ENCODE measurements at places on chromosomes 12 and 14.
A peak's percentile ranks its signal among the peaks of the same experiment; 100 is the strongest.

DNA sequence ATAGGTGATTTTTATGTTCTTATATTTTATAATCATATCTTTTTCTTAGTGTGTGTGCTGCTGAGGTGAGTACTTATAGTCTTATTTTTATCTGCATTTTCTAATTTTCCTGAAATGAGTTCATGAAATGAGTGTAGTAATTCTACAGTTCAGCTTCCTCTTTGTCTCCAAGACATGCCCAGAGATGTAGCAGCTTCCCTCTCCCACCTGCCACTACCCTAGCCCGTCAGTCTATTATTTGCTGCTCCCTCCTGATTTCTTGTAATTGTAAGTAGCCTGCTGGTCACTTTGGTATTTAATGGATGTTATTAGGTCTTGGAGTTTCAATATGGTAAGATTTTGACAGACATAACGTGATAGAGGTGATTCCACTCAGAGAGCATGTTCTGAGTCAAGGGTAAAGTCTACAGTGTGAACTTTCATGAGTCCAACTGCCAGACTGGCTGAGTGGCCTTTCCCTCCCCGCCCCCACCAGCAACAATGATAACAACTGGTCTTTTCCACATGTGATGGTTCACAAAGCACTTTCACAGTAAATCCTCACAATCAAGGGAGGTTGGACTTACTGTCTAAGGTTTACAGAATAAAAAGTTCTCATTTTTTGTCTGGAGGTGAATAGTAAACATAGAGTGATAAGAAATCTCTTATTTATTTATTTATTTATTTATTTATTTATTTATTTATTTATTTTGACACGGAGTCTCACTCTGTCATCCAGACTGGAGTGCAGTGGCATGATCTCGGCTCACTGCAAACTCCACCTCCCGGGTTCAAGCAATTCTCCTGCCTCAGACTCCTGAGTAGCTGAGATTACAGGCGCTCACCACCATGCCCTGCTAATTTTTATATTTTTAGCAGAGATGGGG lies 4.2 kb upstream of the RIPK3 start:
- no peak for DNase-seq

DNA sequence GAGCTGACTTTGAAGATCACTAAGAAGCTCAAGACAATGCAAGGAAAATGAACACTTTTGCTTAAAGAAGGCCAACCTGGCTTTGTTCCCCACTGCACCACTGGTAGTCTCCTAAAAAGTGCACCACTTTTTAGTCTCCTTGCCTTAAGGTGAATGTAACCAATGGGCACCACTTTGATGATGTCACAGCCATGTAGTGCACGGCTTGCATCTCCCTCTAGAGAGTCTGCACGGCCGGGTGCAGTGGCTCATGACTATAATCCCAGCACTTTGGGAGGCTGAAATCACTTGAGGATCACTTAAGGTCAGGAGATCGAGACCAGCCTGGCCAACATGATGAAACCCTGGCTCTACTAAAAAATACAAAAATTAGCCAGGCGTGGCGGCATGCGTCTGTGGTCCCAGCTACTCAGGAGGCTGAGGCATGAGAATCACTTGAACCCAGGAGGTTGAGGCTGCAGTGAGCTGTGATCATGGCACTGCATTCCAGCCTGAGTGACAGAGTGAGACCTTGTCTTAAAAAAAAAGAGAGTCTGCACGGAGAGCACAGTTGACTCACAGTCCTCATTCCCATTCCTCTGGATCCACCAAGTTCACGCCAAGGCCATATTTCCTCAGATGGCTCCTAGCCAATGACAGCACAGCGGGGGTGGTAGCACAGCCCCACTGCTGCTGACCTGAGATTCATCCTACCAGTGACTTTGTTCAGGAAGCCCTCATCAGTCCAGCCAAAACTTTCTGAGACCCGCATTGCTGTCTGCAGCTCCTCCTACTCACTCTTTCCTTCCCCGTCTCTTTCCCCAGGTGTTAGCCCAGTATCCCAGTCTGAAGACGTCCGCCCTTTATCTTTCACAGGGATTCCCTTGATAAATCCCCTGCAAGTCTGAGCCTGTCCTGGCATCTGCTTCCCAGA lies 16.5 kb upstream of the IFT81 start:
- DNase-seq, result peak; percentile 36

DNA sequence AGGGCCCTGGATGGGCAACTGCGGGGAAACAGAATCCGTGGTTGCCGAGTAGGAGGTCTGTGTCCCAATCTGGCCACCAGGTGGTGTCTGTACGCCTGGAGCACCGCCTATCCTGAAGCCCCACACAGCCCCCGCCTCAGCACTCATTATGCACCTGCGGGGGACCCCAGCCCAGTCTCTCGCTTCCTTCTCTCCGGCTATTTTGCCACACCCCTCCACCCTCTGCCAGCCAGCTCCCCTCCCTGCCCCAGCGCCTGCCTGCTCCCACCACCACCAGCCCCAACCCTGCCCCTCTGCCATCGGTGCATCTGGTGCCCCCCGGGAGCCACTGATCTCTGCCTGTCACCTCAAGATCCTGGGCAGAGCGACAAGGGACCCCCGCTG lies 2.2 kb upstream of the NXPH4 start:
- DNase-seq, result peak; percentile 57

GRCh38 chr12:109714141-109714912 lies 702 bp downstream of the FAM222A start:
- DNase-seq, result peak; percentile 62

DNA sequence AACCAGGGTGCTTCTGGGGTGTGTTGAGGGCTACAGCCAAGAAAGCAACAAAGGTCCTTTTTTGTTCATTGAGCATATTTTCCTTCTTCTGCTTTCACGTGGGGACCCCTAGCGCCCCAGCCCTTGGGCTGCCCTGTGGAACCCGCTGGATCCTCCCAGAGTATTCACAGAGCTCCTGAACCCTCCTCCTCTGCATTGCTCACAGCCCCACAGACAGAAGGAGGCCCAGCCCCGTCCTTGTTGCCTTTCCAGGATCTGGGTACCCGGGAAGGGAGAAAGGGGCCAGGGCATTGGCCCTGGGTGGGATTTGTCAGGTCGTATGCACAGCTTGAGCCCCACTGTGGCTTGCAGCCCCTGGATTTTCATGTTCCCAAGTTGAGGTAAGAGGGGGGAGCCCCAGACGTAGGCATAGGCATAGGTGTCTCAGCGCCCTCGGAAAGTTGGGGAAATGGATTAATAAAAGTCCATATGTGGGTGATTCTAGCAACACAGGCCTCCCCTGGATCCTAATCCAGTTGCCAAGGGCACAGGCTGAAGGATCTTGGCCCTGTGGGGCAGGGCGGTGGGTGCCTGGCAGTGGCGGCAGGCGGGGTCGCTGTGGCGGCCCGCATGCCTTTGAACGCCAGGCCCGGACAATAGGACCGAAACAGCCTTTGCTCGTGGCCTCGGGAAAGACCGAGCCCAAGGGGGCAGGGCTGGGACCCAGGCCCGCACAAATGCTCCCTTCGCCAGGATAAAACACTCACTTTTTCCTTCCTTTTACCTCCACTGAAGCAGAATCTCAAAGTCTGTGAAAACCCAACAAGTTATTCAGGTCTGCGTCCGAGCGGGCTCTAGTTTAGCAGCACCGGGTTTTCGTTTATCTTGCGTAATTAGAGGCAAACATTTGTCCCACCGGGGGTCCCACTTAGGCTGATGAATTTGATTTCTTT lies 3.0 kb upstream of the HOXC10 start:
- no peak for DNase-seq

GRCh38 chr12:85804663-85805062 lies 31.5 kb downstream of the RASSF9 start:
- no peak for DNase-seq

DNA sequence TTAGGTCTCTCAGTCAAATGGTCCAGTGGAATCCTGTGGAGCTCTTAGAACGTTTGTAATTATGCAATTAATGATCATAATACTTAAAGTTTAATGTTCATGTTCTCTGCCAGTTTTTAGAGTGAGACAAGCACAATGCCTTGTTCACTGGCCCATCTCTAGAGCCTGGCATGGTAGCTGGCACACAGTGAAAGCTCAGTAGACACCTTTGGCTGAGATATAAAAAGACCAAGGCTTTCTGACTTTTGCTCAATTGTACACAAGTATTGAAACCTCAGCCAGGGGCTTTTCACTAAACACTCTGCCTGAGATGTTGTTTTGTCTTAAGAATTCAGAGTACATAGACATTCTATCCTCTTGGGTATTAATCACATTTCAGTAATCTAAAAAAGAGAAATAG lies 241.8 kb upstream of the ATP2B1 start:
- DNase-seq, result no peak

DNA sequence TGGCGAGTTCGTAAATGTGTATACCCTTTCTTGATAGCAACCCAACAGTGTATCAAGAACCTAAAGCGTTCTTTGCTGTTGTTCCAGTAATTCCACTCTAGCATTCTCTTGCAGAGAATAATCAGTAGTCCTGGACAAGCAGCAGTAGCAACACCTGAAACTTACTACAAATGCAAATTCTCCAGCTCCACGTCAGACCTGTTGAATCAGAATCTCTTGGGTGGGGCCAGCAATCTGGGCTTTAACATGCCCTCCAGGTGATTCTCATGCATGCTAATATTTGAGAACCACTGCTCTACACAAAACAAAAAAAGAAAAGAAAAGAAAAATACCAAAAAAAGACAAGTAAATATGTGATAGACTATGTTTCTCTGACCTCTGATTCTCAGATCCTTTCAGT lies 10.1 kb downstream of the PTGDR start:
- no peak for DNase-seq

DNA sequence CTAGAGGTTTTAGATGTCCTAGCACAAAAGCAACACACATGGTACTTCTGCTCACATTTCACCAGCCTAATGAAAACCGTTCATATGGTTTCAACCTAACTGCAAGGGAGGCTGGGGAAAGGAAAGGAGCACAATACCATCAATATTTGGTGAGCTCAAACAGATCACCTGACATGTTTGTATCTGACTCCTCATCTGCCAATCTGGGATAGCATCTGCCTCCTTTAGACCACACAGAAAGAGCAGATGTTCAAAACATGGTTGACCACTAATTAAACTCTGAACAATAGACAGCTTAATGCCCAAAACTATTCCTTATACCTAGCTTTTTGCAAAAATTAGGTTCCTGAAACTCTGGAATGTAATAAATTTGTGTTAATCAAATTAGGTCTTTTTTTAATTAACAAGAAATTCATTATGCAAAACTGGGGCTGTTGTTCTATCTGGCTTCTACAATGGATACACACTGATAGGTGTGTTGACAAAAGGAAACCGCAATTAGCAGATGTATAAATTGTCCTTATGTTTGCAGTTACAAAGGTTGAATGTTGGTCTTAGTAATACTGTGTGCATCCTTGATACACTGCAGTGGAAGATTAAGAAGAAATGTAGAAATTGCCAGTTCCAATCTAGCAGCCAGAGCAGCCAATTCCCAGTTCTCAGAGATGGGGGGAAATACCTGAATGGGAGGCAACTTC lies 89.3 kb downstream of the DUSP6 start:
- DNase-seq, result no peak

DNA sequence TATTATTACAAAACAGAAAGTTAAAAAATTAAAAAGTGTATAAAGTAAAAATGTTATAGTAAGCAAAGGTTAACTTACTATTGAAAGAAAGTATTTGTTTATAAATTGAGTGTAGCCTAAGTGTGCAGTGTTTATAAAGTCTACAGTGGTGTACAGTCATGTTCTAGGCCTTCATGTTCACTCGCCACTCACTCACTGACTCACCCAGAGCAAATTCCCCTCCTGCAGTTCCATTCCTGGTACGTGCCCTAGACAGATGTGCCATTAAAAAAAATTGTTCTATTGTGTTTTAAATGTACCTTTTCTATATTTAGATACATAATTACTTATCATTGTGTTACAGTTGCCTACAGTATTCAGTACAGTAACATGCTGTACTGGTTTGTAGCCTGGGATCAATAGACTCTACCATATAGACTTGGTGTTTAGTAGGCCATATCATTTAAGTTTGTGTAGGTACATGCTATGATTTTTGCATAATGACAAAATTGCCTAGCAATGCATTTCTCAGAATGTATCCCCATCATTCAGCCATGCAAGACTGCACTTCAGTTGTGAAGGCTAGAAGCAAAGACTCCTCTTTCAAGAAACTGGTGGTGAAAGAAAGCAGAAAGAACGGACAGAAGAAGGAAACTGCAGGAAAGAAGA lies 100.6 kb downstream of the DACT1 start:
- no peak for DNase-seq

- no peak for DNase-seq
Measured at GRCh38 chr12:118107694-118108093, 3.9 kb upstream of the VSIG10 start.

DNA sequence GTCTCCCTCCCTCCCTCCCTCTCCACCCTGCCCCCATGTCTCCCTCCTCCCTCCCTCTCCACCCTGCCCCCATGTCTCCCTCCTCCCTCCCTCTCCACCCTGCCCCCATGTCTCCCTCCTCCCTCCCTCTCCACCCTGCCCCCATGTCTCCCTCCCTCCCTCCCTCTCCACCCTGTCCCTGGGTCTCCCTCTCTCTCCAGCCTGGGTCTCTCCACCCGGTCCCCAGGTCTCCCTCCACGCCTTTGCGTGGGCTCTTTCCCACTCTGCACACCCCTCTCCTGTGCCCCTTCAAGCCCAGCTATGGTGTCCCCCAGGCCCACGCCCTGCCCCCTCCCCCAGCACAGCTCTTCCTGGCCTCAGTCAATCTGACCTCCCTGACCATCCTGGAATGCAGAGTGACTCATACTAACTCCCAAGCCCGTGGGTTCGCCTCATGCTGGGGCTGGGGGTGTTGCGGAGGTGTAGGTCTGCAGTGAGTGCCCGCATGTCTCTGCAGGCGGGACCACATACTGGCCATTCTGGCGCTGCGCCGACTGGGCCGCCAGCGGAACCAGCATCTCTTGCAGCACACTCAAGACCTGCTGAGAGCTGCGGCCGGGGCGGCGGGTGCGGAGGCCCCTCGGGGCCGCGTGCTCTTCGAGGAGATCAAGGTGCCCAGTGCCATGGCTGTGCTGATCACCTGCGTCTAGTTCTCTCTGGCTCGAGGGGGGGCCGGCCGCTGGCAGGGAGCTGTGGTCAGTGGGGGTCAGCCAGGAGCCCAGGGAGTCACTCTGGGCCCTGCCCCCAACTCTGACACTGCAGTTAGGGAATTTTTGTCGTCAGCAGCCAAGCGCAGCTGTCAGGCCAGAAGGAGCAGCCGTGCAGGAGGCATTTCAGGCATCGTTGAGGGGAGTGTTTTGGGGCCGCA lies 13.5 kb upstream of the TNFAIP2 start:
- no peak for DNase-seq

GRCh38 chr12:8556531-8557097 lies 15.9 kb upstream of the CLEC4E start:
- no peak for DNase-seq
